ENCODE measurements at places on chromosomes 3 and 15.

DNA sequence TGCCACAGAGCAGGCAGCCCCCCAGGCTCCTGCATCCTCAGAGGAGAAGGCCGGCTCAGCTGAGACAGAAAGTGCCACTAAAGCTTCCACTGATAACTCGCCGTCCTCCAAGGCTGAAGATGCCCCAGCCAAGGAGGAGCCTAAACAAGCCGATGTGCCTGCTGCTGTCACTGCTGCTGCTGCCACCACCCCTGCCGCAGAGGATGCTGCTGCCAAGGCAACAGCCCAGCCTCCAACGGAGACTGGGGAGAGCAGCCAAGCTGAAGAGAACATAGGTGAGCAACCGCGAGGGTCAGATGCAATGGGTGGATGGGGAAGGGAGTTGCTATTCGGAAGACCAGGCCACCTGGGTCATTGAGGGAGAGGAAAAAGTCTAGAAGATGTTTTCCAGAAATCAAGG is 53.0 kb downstream of the GAP43 start:
- no peak for DNase-seq

DNA sequence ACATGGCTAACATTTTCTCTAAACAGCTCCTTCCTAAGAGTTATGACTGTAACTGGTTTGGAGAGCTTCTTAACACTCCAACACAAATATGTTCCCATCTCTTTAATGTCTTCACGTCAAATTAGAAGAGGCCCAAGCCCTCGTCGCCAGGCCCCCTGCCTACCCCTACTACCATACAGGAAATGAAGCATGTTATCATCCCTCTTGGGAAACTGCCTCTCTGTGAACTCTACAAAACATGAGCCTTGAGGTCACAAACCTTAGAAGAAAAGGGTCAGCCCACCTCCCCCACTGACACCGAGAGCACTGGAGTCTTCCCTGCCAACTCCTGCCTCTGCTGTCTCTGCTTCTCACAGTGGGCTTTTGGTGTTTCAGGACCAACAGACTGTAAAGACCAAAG is 243.1 kb upstream of the STT3B start:
- DNase-seq, result no peak

DNA sequence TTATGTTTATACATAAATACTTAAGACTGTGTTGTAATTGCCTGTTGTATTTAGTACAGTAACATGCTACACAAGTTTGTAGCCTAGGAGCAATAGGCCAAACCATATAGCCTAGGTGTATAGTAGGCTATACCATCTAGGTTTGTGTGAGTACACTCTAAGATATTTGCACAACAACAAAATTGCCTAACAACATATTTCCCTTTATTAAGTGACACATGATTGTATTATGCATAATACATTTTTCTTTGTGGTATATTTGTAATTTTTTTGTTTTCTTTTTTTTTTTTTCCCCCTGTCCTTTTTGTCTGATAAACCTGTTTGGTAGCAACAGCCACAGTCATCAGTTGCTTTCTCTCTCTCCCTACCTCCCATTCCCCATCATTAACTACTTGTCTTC is 945.6 kb downstream of the ZPLD1 start:
- DNase-seq, result no peak

DNA sequence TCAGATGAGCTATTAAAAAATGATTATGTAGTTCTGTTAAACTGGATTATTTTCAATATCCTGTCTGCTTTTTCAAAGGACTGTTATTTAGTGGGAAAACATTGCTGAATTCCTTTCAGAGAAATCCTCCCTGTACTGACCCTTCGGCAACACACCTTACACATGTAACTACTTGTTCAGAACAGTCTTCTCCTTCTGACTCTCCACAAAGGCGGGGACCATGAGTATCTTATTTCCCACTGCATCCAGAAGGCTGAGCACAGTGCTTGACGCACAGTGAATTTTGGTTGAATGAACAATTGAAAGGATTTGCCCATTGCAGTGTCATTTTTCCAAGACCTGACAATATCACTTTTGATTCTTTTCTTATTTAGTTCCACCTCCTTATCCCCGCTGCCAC is 23.1 kb upstream of the CFAP161 start:
- DNase-seq, result no peak

DNA sequence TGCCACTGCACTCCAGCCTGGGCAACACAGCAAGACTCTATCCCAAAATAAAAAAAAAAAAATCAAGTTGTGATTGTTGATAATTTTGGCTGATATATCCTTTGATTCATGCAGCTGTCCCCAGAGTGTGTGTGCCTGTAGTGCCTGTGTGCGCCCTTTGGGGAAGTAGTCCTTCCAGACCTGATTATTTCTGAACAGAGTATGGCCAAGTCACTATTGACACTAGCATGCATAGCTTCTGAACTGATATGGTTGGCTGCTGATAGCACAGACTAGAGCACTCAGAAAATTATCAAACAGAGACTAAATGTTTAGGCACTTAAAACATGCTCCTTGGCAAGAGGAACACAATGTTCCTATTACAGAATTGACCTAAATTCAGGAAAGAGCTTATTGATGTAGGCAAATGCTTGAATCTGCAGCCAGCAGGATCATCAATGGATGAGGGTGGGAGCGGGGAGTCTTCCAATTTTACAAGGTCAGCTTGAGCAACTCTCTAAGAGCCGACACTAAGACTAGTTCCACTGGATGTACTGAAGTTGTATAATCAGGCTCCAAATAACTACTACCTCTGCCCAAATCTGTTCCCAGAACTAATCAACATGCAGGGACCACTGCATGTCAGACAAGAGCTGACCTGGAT is 17.7 kb upstream of the PTPN9 start:
- DNase-seq, result no peak

DNA sequence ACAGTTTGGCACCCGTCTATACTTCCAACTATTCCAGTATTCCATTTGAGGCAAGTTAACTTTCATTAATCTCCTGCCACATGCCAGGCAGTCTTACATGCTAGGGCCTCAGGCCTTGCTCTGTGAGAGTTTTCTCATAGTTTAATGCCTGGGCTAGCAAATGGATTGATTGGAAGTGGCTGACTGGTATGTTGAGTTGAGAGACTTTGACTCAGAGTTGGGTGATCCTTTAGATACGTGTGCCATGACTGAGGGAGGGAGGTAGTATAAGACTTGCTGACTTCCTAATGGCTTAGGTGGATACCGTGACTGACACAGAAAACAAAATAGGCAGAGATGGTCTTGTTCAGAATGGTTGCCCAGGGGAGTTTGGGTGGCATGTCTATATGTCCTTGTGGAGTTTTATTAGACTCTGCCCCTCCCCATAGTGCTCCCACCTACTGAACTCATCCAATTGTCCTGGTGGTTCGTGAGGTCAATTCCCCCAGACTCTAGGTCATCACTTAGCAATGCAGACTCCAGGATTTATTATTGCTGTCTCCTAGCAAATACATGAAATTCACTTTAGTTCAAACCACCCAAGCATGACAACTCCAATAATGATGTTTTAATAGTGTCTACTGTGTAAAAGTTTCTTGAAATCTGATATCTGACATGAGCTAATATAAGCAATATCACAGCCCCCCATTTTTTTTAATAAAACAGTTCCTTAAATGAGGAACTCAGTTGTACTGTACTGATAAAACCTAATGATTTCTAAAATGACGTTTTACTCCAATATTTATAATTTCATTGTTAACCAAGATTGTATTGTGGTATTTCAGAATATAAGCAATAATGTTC is 413.9 kb upstream of the MDFIC2 start:
- no peak for DNase-seq

GRCh38 chr3:118531816-118532215 is 502.8 kb downstream of the IGSF11 start:
- DNase-seq, result no peak

- no peak for DNase-seq
Measured at GRCh38 chr3:88112289-88112688, 37.5 kb upstream of the C3orf38 start.

Data from urothelium cell line (cell line).